ENCODE measurements at places on chromosomes 12 and 14. TPM values are rescaled to one million over a fixed set of nuclear protein-coding genes. Genes with fewer than 3 reads are reported as not detected.
A peak's percentile ranks its signal among the peaks of the same experiment; 100 is the strongest.

GRCh38 chr12:100986595-100987547 is 192.3 kb downstream of the ANO4 start:
- no peak for DNase-seq
- peak overlapping the region; percentile 14 for H3K27ac ChIP-seq
- no peak overlapping the region for H3K4me3 ChIP-seq
- H3K36me3 ChIP-seq, result no peaks in the 10 kb centered on the region

- no peaks in the 10 kb centered on the region for H3K27me3 ChIP-seq
- H3K4me1 ChIP-seq, result no peaks in the 10 kb centered on the region
- H3K4me3 ChIP-seq, result no peak overlapping the region
- no peak for DNase-seq
- H3K27ac ChIP-seq, result no peak overlapping the region
Observed at GRCh38 chr12:131975228-131975627, 25.5 kb downstream of the EP400 start.

DNA sequence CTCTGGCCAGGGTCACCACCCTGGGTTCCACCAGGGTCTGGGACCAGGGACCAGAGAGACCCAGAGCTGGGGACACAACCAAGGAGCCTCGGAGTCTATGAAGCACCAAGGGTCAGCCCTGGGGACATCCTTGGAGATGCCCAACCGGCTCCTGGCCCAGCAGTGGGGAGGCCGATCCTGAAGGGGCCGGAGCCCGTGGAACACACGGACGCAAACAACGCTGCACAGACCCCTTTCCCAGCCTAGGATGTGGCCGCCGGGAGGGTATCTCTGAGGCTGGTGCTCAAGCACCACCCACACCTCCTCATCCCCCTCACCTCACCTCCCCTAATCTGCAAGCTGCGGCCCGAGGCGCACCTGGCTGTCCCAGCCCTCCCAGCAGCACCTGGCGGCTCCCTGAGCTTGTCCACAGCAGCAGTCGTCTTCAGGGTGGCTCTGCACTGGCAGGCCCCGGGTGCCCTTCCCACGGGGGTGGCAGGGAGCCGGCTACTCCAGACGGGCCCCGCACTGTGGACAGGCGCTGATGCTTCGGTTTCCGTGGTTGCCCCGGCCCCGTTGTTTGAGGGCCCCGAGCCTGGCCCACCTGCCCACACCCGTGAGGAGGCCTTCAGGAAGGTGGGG is 146.8 kb upstream of the C14orf180 start:
- H3K36me3 ChIP-seq, result no peaks in the 10 kb centered on the region
- no peak overlapping the region for H3K27ac ChIP-seq
- H3K4me1 ChIP-seq, result no peaks in the 10 kb centered on the region
- H3K27me3 ChIP-seq, result no peaks in the 10 kb centered on the region

RASSF9 gene
- 1.9 TPM for total RNA-seq

DNA sequence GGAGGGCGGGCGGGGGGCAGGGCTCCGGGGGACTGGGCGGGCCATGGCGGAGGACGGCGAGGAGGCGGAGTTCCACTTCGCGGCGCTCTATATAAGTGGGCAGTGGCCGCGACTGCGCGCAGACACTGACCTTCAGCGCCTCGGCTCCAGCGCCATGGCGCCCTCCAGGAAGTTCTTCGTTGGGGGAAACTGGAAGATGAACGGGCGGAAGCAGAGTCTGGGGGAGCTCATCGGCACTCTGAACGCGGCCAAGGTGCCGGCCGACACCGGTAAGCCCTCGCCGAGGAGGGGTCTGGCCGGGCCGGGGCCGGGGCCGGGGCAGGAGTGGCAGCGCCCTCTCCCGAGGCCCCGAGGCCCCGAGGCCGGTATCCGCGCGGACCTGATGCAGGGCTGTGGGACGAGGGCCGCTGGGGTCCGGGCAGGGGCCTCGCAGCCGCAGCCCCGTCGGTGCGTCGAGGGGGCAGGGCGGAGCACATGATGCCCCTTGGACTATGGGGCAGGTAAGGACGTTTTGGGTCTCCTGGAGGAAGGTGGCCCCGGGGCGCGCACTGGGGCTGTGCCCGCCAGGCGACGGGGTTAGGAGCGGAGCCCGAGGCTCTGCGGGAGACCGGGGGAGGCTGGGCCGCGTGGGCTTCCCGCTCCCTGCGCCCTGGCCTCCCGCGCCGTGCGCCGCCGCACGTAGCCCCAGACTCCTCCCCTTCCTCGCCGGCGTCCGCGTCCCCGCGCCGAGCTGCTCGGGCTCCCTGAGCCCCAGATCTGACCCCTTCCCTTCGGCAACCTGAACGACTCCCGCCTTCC is at the start of gene TPI1:
TSS of gene TPI1 (plus strand) at position 119 of the 798 bp plus-strand sequence. CDS start at position 155, 36 bp downstream.
- H3K36me3 ChIP-seq, result peaks cover 48% of the 10 kb centered on the region
- H3K4me1 ChIP-seq, result peaks cover 14% of the 10 kb centered on the region
- peak within 1 kb of the TSS; percentile 94 for H3K4me3 ChIP-seq
- H3K27me3 ChIP-seq, result no peaks in the 10 kb centered on the region

PLEKHD1 gene
- total RNA-seq, result not detected

Data from ascending aorta (tissue), 2 donors.